ENCODE measurements at places on chromosomes 1 and 21.

- no peak for DNase-seq
Observed at GRCh38 chr1:8930116-8930515, 15.6 kb upstream of the CA6 start.

- no peak for DNase-seq
Observed at GRCh38 chr1:42888013-42888633, 41.7 kb downstream of the ZNF691 start.

- DNase-seq, result no peak
Observed at GRCh38 chr21:42493109-42494060, 2.6 kb downstream of the RSPH1 start.

GRCh38 chr1:38787041-38787440 is 72.5 kb downstream of the RRAGC start:
- no peak for DNase-seq

DNA sequence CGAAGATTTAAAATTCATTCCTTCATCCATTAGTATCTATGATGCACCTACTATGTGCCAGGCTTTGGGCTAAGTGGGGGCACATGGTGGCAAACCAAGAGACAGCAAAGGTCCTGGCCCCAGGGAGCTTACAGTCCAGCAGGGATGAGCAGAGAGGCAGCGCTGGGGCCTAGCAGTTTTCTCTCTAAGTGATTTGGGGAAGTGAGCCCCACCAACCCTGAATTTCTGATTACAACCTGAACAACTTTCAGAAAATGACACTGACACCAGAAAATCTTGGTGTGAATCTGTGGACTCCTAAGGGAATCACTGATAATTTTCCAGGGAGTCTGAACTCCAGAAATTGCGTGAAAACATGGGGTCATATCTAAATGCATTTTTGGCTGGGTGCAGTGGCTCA is 111.5 kb downstream of the CAPN8 start:
- DNase-seq, result no peak

- DNase-seq, result no peak
Observed at GRCh38 chr1:231274119-231274825, 33.3 kb downstream of the GNPAT start.

- DNase-seq, result no peak
Observed at GRCh38 chr1:25818569-25818968, 1.2 kb upstream of the MTFR1L start.

- DNase-seq, result no peak
Observed at GRCh38 chr1:162565460-162565859, 3.9 kb downstream of the UAP1 start.

- no peak for DNase-seq
Observed at GRCh38 chr1:47436979-47437446, 831 bp upstream of the FOXD2 start.

- no peak for DNase-seq
Observed at GRCh38 chr1:158803678-158804077, 22.7 kb upstream of the OR6N2 start.

GRCh38 chr1:46550751-46551231 is 656 bp downstream of the KNCN start:
- no peak for DNase-seq

- no peak for DNase-seq
Observed at GRCh38 chr1:54401799-54402198, 4.4 kb downstream of the SSBP3 start.

- no peak for DNase-seq
Observed at GRCh38 chr21:32186804-32187203, 92.0 kb downstream of the MIS18A start.

- DNase-seq, result no peak
Observed at GRCh38 chr1:25992689-25993171, 5.1 kb downstream of the PAFAH2 start.

GRCh38 chr1:77415579-77415978 is 133.8 kb downstream of the AK5 start:
- no peak for DNase-seq

DNA sequence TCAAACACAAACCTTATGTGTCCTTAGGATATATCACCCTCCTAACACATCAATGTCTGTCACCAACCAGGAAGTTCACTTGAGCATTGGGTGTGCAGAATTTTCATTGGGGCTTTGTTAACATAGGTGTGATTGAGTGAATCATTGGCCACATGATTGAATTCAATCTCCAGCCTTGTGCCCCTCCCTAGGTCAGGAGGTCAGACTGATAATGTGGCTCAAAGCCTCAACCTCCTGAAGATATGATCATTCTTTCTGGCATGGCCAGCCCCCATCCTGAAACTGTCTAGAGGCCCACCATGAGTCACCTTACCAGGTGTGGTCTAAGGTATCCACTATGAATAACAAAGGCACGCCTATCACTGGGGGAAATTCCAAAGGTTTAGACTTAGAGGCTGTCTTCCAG is 90.1 kb downstream of the PKN2 start:
- DNase-seq, result no peak

- DNase-seq, result no peak
Observed at GRCh38 chr1:229028987-229029878, 241.7 kb upstream of the RAB4A start.

- DNase-seq, result no peak
Observed at GRCh38 chr1:11797525-11798216, 8.1 kb downstream of the MTHFR start.

DNA sequence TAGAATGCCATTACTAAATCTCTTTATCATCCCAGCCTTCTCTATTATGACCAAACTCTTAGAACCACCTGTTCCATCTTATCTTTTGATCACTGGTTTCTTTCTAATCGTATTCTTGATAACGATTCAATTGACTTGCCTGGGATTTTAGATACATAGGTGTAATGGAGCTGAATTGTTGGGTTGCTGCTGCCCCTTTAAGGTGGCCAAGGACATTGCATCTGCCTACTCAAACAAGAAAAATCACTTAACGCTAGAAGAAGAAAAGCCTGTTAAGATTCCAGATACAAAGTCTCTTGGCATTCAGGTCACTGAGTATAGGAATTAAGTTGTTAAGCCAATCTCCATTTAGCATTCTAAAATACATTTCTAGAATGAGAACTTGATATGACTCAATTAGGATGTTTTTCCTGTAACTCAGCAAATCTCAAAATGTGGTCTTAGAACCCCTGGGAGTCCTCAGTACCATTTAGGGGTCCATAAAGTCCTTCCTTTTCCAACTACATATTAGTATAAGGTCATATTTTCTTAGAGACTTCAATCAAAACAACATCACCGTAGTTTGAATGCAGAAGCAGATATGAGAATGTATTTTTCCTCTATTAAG is 12.4 kb downstream of the NEXN start:
- DNase-seq, result no peak

GRCh38 chr1:215665215-215665614 is 98.1 kb downstream of the KCTD3 start:
- DNase-seq, result no peak

- DNase-seq, result no peak
Observed at GRCh38 chr1:28855469-28855951, 43.5 kb downstream of the OPRD1 start.

DNA sequence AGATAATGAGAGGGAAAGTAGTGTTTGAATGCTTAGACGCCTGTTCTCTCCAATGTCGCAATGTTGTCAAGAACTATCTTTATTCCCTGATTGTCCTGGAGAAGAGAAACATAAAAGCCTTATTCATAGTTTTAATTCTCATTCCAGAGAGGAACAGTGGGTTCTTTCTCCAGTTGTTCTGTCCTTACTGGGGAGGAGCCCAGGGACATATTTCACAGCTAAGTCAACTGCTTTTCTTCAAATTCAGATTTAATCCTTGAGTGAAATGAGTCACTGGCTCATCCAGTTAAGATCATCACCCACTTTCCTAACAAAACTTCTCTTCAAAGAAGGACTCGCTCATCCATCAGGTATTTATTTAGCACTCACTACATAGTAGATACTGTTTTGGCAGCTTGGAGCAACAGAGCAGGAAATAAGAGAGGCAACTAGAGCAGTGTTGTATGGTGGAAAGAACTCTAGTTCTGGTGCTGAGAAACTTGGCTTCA is 365.7 kb upstream of the USP24 start:
- no peak for DNase-seq

DNA sequence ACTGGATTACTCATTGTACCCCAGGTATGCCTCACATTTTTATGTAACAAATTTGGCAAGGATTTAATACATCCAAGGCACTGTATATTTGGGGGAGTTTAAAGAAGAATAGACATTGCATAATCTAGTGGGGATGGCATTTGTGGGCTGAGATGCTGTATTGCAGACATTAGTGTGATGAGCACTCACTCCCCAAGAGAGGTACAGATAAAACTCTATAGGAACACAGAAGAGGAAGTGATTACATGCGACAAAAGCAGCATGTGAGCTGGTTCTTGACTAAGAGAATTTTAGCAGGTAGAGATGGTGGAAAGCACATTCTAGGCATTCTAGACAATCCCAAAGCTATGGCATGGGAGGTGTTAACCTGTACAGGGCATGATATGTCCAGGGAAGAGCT is 24.2 kb upstream of the CDC14A start:
- no peak for DNase-seq

DNA sequence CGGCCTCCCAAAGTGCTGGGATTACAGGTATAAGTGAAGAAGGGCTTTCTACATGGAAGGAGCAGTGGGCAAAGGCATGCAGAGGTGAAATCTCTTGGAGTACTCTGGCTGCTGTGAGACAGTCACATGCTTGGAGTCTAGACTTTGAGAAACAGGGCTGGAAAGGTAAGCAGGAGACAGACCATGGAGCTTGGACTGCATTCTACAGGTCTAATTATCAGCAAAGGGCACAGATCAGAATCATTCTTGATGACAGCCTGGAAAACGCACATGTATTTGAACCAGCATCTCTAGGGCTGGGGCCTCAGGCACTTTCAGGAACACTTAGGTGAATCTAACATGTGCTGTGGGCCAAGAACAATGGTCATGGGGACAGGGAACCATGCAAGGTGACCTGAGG is 7.3 kb upstream of the PRELP start:
- no peak for DNase-seq

GRCh38 chr1:228911225-228912210 is 176.2 kb downstream of the RHOU start:
- DNase-seq, result no peak

- no peak for DNase-seq
Observed at GRCh38 chr1:1171546-1172340, 1.9 kb upstream of the TTLL10 start.

GRCh38 chr1:94236630-94237290 is 624 bp downstream of the ARHGAP29 start:
- DNase-seq, result no peak

DNA sequence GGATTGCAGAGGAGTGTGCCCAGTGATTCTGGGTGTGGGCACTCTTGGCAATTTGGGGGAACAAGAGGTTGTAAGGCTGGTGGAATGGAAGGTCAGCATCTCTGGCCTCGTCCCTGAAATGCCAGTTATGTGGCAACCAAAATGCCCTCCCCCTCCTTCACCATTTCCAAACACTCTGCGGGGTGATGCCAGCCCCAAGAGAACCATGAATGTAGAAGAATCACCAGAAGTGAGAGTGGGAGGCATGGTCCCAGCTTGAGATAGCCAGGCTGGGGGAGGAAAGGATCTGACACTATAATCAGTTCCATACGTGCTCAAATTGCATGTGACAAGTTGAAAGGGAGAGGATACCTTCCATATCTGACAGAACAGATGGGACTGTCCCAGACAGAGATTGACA is 88.7 kb upstream of the EDN2 start:
- DNase-seq, result no peak

DNA sequence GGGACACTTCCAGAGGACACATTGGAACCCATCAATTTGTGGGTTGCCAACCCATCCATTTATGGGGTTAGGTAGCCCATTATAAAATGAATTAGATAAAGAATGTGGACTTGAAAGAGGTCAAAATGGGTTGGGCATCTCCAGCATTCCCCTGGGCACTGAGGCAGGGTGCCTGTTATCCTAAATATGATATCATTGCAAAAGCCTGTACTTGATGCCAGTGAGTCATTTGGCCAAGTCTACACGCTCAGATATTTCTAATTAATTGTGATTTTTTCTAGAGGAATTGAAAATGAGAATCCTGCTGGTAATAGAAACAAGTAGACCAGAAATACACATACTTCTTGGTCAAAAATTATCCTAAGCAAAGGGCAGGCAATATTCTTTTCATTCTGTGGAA is 21.9 kb upstream of the NBL1 start:
- DNase-seq, result no peak

- DNase-seq, result no peak
Observed at GRCh38 chr1:5971471-5972197, 20.6 kb downstream of the NPHP4 start.

DNA sequence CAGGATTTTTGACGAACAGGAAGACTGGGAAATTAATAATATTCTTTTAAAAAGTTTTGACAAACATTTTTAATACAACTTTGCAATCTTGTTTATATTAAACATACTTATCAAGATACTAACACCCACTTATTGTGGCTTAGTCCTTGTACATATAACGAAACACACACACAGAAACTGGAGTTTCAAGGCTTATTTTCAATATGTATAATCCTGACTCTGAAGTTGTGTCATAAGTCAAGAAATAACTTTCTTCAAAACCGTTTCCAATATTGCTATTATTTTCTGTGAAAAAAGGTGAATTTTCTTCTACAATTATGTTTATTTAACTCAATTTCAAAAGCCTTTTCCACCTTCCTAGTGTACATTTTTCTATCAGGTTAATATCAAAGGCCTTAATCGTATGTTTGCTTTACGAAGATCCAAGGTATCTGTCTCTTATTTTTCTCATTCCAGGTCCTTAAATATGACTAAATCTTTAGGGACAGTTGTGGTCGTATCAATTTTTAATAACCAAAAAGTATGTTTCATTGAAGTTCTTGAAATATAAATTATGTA is 1.8 kb downstream of the CDKN2C start:
- no peak for DNase-seq

DNA sequence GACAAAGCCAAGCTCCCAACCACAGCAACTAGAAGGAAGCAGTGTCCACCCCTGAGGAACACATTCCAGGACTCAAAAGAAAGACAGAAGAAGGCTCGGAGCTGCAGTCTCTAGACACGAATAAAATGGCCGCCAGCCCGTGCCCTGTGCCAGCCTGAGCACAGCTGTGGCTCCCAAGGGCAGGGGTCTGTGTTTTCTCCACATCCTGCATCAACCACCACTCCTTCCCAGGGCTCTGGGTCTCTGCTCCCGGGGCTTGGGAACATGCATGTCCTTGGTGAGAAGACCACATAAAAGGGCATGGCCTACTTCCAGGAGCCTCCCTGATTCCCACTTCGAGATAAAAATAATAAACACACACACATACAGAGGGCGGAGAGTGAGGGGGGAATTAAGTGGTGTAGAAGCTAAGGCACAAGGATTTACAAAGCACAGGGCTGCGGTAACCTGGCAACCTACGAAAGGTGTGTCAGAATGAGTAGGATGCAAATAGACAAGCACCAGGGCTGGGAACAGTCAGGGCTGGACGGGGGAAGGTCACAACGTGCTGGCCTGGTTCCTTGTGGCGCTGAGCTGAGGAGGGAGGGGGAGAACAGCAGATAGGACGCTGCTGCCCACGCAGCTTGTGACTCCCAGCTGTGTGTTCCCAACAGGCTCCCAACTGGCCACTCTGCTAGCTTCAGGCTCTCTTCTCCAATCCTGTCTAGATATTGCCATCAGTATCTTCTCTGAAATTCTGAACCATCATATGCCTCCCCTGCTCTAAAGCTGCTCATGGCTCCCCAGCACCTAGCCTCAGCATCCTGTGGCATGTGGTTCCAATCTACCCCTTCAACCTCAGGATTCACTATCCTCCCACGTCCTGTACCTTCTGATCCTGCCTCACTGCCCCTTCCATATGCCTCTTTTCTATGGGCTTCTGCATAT is 72.5 kb downstream of the CD34 start:
- no peak for DNase-seq

- DNase-seq, result no peak
Observed at GRCh38 chr1:229131243-229132105, 139.4 kb upstream of the RAB4A start.
